ENCODE measurements at places on chromosomes 6 and 20.

GRCh38 chr20:13029687-13030375, 21.1 kb downstream of the SPTLC3 start:
- DNase-seq: no peak

DNA sequence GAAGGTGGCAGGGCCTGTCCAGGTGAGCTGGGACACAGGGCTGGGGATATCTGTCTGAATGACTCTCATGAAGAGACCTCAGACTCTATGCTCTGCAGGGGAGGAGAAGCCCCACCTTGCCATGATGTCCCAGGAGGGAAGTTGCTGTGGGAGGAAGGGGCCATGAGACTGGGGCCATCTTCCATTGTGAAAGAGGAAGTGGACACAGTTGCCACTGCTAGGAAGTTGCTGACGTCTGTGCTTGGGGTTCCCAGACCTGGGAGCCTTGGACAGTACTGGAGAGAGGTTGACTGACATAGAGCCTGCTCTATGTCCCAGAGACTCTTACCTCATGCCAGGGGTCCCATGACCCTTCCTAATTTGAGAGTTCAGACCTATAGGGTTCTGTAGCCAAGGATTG, 24.5 kb downstream of the SIRPB1 start:
- DNase-seq: no peak

GRCh38 chr6:1605893-1606779, 3.6 kb upstream of the FOXC1 start:
- DNase-seq: no peak

- no peak for DNase-seq
Measured at GRCh38 chr6:87918461-87918941, 129.1 kb upstream of the SPACA1 start.

- no peak for DNase-seq
Measured at GRCh38 chr20:53664121-53664520, 70.5 kb upstream of the ZNF217 start.

DNA sequence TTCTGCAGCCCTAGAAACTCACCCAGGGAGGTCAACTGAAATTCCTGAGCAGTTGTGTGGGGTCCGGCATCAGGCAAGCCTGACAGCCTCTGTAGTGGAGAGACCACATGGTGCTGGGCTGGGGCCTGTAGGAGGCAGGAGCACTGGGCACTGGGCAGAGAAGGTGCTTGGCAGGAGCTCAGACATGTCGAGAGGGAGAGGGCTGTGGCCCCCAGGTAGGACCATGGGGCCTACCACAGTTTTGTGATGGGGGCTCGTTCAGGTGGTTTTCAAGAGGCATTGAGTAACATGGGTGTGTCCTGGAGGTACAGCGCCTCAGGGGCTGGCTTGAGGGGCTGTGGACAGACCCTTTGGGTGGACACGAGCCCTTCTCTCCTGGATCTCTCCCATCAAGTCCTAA, 15.9 kb downstream of the SLC22A23 start:
- no peak for DNase-seq

DNA sequence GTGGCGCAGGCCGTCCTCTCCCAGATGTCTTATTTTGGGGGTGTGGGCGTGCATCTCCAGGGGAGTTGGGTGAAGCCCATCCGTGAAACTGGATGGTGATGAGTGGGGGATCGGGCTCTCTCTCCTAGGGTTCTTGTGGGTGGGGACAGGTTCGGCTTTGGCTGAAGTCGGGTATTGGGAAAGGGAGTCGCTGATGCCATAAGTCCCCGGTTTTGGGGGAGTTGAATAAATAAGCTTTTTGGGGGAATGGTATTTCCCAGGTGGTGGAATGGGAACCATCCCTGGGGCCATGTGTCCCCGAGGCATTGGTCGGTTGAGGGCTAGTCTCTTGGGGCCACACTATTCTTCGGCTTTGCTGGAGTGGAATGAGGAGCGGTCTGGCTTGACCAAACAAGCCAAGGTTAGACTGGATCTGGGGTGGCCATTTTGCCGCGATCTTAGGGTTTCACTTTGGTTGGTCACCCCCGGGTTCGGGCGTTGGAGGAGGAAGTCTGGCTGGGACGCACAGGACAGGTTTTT, 481 bp downstream of the ZNF133 start:
- no peak for DNase-seq

GRCh38 chr20:14478126-14478525, 140.7 kb upstream of the FLRT3 start:
- no peak for DNase-seq

GRCh38 chr6:110897433-110897832, 22.8 kb downstream of the AMD1 start:
- DNase-seq: no peak

DNA sequence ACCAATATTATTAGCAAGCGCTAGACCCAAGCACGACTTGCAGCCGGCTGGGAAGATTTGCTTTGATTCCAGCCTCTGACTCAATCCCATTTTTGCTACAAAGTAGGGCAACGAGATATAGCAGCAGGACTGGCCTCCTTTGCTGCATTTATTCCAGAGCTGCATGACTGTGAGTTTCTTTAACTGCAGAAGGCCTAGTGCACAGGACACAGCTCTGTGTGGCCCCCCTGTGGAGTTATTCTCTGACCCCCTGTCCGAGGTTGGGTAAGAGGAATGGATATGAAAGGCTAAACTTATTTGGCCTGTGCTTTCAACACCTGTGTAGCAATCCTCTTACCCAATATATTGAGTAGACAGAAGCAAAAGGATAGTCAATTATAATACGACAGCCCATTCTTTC, 133.3 kb upstream of the SPTLC3 start:
- no peak for DNase-seq

DNA sequence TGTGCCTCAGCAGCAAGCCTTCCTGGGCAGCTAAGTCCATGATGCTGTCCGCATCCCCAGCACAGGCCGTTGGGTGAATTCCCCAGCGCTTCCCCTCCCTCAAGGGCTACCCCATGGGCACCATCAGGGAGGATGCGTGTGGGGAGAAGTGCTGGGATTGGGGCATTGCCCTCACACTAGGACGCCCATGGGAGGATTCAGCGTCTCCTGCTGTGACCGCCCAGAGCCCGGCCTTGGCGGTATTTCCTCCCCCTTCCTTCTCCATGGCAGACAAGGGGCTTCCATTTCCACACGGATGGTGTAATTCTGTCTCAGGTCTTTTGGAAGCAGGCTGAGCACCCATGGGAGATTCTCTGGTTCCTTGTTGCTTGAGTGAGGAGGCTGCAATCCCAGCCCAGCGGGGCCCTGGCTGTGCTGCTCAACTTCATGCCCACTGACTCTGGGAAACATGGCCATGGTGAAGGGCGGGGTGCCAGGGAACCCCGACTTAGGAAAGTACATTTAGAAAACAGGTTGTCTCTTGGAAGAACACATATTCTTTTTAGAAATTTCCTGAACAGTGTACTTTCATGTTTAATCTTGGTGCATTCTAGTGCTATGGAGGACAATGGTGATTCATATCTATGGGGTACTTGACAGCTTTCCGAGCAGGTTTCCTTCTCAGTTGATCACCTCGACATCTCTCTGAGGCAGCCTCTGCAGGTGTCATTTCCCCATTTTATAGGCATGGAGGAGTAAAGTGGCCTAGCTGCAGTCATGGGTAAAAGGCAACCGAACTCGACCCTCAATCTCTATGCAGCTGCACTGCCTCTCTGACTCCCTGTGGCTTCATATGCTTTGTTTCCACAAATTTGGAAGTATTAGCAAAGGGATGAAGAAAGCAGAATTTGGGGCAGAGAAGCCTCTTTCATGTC, 178.2 kb upstream of the CST7 start:
- no peak for DNase-seq

GRCh38 chr20:38471987-38472512, 593 bp upstream of the RALGAPB start:
- no peak for DNase-seq

DNA sequence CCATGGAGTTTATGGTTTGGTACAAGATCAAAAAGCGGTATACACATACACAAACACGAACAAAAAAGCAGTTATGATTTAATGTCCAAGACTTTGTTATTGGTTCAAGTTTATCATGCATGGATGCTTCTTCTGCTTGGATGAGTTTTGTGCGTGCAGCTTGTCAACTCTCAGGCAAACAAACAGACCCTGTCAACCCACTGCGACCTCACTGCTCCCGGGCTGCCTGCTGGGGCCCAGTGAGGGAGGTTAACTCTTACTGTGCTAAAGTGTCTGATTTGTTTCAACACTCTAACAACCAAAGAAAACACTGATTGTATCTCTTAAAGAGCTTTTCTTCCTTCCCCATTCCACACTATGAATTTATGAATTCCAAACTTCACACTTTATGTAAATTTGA, 26.8 kb upstream of the DDR1 start:
- no peak for DNase-seq

GRCh38 chr6:134491477-134491876, 173.6 kb upstream of the SGK1 start:
- no peak for DNase-seq

GRCh38 chr6:31573239-31574105, 1.4 kb downstream of the LTA start:
- DNase-seq: no peak

Data from CD4-positive, alpha-beta T cell treated with Interleukin-6 at 100 ng/mL for 8 hours (primary cell).